ENCODE measurements at places on chromosomes 5 and 9. TPM values are rescaled to one million over a fixed set of nuclear protein-coding genes. Genes with fewer than 3 reads are reported as not detected.

The CTXN3 gene
- total RNA-seq = not detected

The LCN10 gene
- not detected for total RNA-seq

The DHFR gene
- total RNA-seq = 10.4 TPM

The CNTNAP3B gene
- 162 TPM for total RNA-seq

The CARD6 gene
- 50.4 TPM for total RNA-seq

The SPARC gene
- total RNA-seq = 676 TPM

The CDKN2B gene
- 10.3 TPM for total RNA-seq

The GCNT1 gene
- total RNA-seq = 3.6 TPM
